ENCODE measurements at places on chromosomes 3 and 15.

DNA sequence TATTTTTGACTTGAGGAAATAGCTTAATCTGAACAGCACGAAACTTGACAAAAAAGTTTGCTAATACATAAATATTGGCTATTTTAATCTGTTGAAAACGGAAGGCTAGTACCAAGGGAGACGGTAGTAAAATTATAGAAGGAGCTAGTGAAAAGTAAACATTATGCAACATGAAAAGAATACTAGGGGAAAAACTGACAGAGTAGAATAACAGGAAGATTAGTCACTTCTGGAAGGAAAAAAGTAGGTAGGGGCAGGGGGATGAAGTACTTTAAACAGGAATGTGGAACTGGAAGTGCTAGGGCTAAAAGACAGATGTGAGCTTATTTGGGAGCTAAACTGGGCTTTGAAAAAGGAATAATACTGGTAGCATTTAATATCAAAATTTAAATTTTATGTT, 60.1 kb downstream of the MBNL1 start:
- no peak for DNase-seq

DNA sequence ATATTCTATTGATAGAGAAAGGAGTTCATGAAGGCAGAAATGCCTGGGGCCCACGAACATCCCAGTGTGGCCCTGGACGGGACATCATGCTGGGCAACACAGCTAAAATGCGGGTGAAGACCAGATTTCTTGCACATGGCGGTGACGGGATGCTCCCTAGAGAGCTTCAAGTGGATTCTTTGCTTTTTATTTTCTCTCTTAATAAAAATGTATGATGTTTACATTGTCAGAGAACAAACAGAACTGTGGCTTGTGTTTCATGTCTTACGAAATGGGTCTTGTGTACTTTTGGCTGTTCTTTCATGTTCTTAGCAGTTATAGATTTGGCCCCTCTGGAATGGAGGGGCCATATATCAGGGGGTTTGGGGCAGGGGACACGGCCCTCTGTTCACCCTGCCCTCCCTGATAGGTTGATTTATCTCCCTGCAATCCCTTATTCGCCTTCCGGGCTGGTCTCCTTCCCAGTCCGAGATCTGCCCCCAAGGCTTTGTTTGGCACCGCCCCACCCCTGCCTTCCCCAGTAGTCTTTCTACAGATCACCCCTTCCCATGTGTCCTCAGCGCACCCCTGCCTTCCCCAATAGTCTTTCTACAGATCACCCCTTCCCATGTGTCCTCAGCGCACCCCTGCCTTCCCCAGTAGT, 68.7 kb upstream of the CGNL1 start:
- no peak for DNase-seq

- DNase-seq: no peak
Observed at GRCh38 chr3:74676-75243, 121.8 kb upstream of the CHL1 start.

- DNase-seq: no peak
Observed at GRCh38 chr15:79778378-79778990, 118.3 kb downstream of the MTHFS start.

- DNase-seq: no peak
Observed at GRCh38 chr3:149395107-149396089, 17.9 kb upstream of the TM4SF1 start.

DNA sequence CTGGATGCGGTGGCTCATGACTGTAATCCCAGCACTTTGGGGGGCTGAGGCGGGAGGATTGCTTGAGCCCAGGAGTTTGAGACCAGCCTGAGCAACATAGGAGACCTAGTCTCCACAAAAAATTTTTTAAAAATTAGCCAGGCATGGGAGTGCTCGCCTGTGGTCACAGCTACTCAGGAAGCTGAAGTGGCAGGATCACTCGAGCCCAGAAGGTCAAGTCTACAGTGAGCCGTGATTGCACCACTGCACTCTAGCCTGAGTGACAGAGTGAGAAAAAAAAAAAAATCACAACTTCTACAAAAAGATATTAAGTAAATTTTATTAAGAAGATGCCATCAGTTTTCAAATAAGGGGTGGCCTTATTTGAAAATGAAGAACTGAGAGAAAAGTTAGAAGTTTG, 11.9 kb upstream of the PLA2G4D start:
- no peak for DNase-seq

DNA sequence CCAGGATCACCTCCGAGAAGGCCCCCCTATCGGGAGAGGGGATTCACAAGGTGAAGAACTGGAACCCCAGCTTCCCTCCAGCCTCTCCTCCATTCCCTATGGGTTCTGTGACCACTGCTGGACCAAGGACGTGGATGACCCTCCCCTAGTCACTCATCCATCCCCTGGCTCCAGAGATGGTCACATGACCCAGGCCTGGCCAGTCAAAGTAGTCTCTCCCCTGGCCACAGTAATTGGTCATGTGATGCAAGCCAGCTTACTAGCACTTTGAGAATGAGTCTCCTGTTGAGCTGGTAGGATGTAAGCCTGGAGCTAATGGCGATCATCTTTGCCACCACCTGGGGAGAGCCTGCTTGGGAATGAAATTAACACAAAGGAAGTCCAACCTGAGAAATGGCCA, 3.9 kb downstream of the CAMK1 start:
- no peak for DNase-seq

GRCh38 chr3:144394032-144394431, 422.4 kb downstream of the DIPK2A start:
- DNase-seq: no peak

All from activated T-cell treated with anti-CD3 and anti-CD28 coated beads, Interleukin-2, amount 50 U/mL, for 48 hours (primary cell).